ENCODE measurements at places on chromosomes 2 and 18.
A peak's percentile ranks its signal among the peaks of the same experiment; 100 is the strongest.

- no peak for DNase-seq
Measured at GRCh38 chr18:8890957-8891464, 185.7 kb downstream of the MTCL1 start.

DNA sequence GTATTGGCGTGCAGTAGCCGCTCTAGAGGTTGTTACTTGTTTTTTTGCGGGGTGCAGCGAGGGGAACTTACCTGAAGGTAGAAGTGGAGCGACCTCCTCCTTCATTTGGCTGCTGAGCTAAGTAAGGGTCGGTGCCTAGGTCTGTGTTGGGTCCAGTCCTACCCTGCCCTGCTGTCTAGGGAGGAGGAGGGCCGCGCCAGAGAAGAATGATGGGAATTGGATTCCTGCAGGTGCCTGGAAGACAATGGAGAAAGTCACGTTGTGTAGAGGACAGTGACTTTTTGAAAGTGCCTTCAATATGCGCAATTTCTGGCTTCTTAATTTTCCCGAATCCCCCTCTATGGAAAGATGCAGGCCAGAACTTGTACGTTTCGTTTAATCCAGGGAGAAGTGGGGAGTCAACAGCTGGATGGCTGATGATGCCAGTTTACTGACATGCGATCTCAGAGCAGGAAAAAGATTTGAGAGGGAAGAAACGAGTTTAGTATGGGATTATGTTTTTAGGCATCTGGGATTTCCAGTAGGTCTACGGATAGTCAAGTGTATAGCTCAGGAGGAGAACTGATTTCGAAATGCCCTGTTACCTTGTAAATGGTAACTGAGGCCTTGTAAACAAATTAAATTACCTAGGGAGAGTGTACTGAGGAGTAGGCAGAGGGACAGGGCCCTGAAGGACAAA is 653 bp downstream of the MRPS9 start:
- no peak for DNase-seq

GRCh38 chr2:120455390-120455789 is 109.5 kb downstream of the INHBB start:
- no peak for DNase-seq

GRCh38 chr2:55923982-55924321 is 370 bp upstream of the EFEMP1 start:
- DNase-seq: no peak

DNA sequence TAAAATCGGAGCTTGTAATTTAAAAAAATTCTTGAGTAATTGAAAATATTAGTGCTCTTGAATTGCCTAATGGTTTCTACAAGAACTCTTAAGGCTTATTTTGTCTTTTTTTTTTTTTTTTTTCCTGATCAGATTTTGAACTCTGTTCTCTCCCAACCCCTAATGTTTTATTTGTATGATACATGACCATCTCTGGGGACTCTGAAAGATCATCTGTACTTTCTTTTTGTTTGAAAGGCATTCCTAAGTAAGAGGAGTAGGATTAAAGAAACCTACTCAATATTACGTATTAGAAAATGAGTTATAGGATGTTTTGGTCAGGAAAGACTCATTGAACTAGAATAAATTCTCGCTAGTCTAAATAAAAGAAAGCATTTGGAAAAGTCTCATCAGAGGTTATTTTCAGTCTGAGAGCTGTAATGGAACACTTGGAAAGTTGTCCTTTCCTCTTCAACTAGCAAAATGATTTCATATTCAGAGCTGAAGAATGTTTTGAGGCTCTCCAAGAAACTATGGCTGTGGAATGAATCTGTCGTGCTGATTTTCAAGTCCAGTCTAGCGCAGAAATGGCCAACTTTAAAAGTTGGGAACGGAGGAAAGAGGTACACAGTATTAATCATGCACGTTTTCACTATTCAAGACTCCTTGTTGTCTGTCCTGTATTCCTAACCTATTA is 182.7 kb downstream of the PRPF40A start:
- no peak for DNase-seq

GRCh38 chr2:176325732-176326131 is 56.5 kb downstream of the MTX2 start:
- DNase-seq: no peak

GRCh38 chr18:51621864-51622160 is 424.3 kb upstream of the MEX3C start:
- no peak for DNase-seq

GRCh38 chr2:204909791-204910190 is 364.5 kb downstream of the PARD3B start:
- no peak for DNase-seq

- no peak for DNase-seq
Measured at GRCh38 chr2:105808423-105809096, 63.8 kb downstream of the NCK2 start.

DNA sequence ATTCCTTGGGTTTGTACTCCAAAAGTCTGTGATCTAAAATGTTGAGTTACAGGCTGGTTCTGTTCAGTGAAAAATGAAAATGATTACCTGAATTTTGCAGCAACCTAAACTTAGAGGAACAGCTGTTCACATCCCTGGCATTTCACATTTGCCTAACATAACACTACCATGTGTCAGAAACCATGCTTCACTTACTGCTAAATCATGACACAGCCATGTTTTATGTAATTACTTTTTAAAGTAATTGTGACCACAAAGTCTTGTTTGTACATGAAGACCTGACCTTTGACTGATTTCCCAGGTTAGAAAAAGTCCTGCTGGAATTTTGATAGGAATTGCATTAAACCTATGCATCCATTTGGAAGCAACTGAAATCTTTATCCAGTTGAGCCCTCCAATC is 79.1 kb downstream of the FAM168B start:
- no peak for DNase-seq

- DNase-seq: no peak
Measured at GRCh38 chr18:62663731-62664336, 51.5 kb upstream of the PHLPP1 start.

GRCh38 chr2:113977660-113978523 is 88.0 kb downstream of the ACTR3 start:
- no peak for DNase-seq

DNA sequence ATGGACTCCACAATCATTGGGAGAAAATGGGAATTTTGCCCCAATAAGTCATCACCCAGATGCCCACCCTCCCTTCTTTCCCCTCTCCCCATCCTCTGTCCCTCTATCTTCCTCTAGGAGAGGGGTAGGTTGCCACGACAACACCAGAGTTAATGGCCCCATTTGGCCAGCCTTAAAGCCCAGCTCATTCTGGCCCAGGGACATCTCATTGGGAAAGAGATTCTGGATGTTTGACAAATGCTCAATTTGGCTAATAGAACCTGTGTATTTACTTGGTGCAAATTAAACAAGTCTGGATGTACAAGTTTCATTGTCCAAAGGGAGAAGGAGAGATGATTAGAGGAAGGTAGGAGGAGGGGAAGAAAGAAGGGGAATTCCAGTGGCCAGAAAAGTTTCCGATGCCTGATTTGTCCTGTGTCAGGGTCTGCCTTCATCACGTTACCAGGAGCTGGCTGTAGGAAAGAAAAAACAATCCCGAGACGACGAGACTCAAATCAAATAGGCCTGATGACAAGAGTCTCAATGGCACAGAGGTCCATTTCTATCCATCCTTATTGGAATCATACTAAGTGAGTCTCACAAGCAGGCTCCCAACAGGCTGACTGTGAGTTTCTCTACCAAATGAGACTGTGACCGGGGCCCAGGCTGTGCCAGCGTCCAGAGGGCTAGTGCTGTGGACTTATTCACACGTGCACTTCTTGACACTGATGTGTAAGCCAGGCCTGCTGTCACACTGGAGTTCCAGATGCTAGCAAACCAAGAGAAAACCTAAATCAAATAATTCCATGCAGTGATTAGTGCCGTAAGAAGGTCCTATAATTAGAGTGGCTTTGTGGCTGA is 265.2 kb upstream of the APCDD1 start:
- DNase-seq: no peak

DNA sequence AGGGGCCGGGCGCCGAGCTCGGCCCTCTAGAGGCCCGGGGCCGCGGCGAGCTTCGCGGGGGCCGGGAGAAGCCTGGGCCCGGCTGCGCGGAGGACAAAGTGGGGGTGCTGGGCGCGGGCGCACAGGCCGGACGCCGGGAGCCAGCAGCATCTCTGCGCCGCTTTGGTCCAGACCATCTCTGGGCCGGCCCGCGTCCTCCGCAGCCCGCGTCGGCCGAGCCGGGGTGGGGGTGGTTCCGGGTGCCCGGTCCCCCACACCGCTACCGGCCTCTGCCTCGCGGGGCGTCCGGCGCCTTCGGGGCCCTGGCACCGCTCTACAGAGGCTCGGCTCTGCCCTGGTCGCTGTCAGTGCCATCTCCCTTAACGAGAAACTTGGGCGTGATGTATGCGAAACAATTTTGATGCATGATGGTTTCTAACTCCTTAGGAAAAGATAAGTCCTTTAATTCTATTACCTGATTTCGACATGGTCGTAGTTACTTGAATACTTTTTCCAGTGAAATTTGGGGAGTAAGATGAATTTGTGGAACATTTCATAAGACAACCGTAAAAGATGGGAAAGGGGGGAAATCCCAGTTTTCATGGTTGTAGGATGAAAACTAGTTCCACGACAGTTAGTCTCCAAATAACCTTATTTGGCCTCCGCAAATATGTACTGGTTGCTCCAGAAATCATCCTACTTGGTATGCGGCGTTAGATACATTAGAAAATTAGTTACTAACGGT is 562 bp downstream of the TWSG1 start:
- peak; percentile 4 for DNase-seq

- no peak for DNase-seq
Measured at GRCh38 chr2:190807886-190808285, 72.7 kb upstream of the GLS start.

- no peak for DNase-seq
Measured at GRCh38 chr2:179226203-179226960, 38.2 kb downstream of the SESTD1 start.

GRCh38 chr18:25517881-25518715 is 166.1 kb upstream of the ZNF521 start:
- DNase-seq: no peak

DNA sequence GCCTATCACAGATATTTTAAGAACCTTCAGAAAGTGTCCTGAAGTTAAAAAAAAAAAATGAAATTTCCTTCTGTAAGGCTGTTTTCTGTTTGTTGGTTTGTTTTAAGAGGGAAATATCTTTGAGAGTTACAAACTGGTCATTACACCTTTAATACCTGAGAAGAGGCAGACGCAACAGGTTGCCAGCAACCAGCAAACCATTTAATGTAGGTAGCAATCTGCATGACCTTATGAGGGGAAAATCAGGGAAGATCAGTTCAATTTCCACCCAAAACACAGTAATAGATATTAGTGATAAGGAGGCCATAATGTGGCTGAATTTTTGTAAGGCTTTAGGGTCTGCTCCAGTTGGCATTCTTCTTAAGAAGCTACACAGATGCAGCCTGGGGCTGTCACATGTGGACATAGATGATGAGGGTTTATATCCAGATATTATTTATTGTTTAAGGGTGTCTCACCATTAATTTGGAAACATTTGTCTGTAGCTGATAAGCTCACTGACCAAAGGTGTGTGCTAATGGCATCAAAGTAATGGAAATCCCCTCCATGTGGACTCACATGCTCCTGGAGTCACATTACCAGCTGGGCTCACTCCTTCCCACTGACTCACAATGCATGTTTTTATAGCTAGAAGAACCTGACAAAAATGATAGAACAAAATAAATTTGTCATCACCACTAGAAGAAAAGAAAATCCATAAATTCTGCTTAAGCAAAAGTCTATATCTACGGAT is 83.5 kb upstream of the DTNA start:
- no peak for DNase-seq

DNA sequence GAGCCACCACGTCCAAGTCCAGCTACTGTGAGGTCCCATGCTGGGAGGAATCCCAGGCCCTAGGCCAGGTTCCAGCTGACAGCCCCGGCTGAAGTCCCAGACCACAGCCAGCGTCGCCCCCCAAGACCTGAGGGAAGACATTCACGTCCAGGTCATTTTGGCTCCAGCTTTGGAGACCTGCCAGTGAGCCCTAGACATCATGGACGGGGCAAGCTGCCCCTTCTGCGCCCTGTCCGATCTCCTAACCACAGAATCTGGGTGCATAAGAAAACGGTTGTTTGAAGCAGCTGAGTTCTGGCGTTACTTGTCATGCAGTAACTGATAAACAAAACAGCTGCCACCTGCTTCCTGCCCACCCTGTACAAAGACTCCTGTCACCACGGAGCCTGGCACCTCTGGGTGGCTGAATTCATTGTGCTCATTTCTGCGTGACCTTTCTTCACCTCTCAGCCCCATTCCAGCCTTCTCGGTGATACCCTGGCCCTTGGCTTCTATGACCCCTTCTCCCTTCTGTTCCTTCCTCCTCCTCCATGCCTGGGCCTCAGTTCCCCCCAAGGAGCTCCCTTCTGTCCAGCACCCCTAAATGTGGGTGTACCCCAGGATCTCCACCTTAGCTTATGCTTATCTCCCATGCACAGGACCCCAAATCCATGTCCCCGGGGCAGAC is 72.6 kb upstream of the SMAD7 start:
- no peak for DNase-seq

DNA sequence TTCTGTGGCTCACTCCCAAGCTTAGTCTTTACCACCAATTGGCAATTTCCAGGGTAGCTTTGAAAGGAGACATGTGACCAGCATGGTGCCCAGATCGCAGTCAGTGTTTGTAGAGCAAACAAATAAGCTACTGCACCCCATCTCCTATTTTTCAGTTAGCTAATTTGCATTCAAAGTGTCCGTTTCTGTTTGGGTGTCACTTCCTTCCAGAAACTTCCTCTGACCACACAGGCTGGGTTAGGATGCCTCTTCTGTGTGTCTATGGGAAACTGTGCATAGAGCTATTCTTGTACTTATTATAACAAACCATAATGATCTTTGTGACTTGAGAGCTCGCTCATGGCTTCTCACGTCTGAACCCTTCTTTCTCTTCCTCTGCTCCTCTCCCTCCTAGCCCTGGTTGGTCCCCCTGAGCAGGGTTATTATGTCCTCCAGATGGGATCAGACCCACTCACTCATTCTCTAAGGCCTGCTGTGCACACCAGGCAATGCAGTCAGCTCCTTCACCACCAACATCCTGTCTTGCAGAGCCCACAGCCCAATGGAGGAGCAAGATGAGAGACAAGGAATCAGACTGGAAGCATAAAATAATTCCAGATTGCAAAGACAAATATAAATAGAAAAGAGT is 101.2 kb upstream of the ALK start:
- DNase-seq: no peak

- no peak for DNase-seq
Measured at GRCh38 chr2:47205576-47206141, 50.6 kb upstream of the STPG4 start.

DNA sequence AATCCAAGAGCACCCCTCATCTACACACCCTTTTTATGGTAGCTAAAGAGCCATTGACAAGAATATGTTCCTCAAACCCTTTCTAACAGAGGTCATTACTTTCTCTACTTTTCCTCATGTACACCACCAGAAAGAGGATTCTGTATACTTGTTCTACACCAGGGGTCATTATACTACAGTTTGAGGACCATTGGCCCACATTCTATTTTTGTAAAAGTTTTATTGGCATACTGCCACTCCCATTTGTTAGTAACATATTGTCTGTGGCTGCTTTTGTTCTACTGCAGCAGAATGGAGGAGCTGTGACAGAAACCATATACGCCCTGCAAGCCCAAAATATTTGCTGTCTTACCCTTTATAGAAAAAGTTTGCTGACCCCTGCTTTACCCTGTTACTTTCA is 14.3 kb downstream of the HTR2B start:
- DNase-seq: no peak

GRCh38 chr2:205471776-205472175 is 210.5 kb upstream of the NRP2 start:
- no peak for DNase-seq

- DNase-seq: no peak
Measured at GRCh38 chr18:30175061-30175574, 867.4 kb downstream of the DSC3 start.
